Hepatic stellate cell (primary cell): ENCODE measurements at places on chromosomes 5 and 9.
A peak's percentile ranks its signal among the peaks of the same experiment; 100 is the strongest.

- DNase-seq, result no peak
These were observed 30.9 kb upstream of the LPAR1 start for GRCh38 chr9:111069183-111069582.

- no peak for DNase-seq
These were observed 14.3 kb downstream of the DIPK1B start for GRCh38 chr9:136726631-136727191.

DNA sequence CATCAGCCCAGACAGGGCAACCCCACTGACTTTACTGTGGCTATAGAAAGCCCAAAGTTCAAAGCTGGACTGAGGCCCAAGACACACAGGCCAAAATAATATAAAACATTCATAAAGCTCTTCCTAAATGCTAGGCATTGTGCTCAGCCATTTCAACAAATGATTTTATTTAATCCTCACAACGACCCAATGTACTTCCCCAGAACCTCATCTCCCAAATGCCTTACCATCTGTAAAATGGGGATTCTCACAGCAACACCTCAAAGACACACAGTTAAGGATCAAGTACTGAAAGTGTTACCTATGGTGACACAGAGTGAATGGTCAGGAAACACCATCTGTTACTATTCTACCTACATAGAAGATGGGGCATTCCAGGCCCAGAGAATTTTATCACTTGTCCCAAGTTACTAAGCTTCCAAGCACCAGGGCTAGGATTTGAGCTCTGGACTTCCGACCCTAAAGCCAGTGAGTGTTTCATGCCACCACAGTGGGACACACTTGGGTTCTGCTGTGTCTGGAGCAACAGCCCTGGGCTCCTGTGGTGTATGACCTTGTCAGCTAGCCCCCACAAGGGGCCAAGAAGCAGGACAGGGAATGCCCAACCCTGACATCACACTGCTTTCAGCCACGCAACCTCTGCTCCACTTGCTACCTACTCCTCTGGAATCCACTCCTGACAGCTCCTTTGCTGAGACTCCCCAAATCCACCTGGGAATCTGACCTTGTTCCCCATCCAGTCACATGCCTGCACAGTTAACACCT lies 15.1 kb downstream of the SHB start:
- DNase-seq, result no peak

DNA sequence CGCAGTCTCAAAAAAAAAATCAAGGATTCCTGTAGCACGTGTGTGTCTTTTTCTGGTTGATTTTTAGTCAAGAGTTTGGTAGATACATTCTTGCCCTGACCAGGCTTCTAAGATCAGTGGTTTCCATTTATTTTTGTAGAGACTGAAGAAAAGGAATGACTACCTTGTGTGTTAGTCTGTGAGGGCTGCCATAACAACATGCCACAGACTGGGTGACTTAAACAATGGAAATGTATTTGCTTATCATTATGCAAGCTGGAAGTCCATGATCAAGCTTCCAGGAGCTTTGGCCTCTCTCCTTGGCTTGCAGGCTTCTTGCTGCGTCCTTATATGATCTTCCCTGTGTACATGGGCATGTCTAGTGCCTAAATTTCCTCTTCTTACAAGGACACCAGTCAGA lies 127.0 kb downstream of the CCDC192 start:
- no peak for DNase-seq

DNA sequence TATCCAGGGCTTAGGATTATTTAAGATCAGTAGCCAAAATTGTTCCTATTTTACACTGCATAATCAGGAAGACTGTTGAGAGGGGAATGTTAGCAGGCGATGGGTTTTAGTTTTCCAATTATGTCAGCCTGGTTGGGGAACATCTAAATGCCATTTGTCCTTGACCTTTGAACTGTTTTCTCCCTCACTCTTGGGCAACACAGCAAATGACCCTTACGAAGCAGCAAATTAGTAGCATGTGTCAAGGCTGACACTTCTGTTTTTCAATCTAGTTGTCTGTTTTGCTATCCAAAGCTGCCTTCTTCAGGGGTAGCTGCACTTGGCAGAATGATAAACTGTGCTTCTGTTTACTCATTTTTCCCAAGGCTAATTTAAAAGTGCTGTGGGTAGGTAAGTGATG lies 78.0 kb upstream of the AGXT2 start:
- DNase-seq, result no peak

- DNase-seq, result no peak
These were observed 8.3 kb downstream of the C1QTNF3 start for GRCh38 chr5:34034534-34035327.

DNA sequence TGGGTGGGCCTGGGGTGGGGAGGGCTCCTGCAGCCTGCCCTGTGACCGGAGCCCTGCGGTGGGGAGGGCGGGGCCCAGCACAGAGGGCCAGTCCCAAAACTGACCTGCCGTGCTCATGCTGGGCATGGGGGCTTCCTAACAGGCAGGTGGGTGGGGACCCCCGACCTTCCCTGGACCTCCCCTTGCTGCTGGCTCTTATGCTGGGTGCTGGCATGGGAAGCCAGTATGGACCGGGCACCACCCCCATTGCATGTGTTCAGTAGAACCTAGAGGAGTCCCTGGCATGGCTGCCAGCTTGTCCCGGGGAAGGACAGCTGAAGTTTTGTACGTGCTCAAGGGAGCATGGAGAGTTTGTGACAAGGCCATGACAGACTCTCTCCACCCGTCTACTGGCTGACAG lies 37.1 kb downstream of the WNK2 start:
- no peak for DNase-seq

DNA sequence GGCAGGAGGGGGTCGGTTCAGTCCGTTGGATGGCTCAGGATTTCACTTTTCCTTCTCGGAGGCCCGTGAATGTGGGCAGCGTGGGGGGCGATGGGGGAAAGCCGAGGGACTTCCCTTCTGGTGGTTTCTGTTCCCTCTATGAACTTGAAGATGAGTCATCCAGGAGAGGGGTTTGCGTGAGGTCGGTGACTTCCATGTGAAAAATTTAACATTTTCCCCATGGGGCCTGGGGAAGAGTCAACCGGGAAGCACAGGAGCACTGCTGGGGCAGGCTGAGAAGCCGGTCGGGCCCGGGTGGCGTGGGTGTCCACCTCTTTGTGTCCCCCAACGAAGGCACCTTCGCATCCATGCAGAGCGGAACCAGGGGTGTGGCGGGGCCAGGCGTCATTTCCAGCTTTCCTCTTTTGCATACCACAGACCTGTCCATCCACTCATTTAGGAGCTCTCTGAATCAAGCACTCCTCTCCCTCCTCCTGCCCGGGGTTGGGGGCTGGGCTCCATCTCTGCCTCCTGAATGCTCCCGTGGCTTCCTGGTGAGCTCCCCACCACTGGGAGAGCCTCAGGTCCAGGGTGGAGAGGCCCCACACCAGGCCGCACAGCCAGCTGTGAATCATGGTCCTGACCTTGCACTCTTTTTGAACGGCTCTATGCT lies 68.4 kb downstream of the ANKRD33B start:
- DNase-seq, result peak; percentile 33

DNA sequence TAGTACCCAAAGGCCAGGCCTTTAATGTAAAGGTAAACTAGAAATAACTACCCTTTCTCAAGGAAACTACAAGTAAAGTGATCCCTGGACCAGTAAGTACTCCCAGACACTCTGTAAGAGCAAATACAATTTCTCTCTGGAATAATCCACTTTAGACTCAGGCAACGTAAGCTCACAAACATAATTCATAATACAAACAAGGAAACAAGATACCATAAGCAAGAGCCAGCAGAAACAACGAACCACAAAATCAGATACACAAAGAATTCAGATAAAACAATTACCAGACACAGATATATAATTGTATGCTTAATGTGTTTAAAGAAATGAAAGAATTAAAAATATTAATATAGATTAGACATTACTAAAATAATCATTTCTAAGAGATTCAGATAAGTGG lies 12.1 kb downstream of the ERAP1 start:
- DNase-seq, result no peak

DNA sequence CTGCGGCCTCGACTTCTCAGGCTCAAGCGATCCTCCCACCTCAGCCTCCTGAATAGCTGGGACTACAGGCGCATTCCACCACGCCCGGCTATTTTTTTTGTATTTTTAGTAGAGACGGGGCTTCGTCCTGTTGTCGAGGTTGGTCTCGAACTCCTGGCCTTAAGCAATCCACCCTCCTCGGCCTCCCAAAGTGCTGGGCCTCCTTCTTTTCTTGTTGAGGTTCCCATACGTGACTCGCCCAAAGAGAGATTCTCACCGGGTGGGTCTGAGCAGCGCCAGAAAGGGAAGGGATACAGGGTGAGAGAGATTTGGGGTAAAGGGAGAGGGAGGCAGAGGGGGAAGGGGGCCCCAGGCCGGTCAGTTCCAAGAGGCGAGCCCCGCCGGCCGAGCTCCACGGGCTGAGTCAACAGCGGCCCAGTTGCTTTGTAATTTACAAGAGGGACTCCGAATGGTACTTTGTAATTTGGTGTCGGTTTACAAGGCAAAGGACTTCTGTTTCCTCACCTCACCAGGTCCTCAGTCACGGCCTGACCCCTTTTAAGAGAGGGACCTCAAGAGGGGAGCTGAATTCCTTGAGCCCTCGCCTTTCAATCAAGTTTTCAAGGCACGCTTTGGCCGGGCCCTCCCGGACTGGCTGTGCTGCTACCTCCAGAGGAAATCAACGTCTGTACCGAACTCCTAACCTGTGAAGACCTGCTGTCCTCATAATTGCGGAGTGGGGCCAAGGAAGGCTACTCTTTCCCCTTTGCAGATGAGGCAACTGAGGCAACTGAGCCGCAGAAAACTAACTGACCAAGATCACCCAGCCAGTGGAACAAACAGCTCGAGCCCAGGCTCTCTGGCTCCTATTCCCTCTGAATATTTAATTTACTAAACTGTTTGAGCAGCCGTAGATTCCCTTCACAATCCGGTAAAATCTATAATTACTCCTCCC lies 3.3 kb upstream of the DMRT2 start:
- DNase-seq, result no peak

- DNase-seq, result no peak
These were observed 124.8 kb upstream of the LARP1 start for GRCh38 chr5:154630410-154630809.

- DNase-seq, result peak; percentile 2
These were observed 286.0 kb upstream of the TUSC1 start for GRCh38 chr9:25964239-25964638.

DNA sequence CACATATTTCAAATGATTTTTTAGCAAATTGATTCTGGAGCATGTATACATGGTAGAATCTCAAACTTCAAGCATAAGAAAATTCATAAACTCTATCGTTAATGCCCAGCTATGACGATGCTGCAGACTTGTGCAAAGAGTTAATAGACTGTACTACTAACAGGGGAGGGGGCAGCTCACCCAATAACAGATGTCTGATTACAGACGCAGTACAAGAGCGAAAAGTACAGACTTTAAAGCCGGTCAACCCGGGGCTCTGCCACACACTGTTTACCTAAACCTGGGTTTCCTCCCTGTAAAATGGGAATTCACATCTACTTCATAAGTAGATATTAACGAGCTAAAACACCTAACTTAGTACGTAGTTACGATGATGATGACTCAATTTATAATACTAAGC lies 651 bp downstream of the TRIM23 start:
- DNase-seq, result no peak

- no peak for DNase-seq
These were observed 59.1 kb downstream of the PJA2 start for GRCh38 chr5:109350537-109351270.

- no peak for DNase-seq
These were observed 704.9 kb upstream of the NUDT12 start for GRCh38 chr5:104267320-104268015.

DNA sequence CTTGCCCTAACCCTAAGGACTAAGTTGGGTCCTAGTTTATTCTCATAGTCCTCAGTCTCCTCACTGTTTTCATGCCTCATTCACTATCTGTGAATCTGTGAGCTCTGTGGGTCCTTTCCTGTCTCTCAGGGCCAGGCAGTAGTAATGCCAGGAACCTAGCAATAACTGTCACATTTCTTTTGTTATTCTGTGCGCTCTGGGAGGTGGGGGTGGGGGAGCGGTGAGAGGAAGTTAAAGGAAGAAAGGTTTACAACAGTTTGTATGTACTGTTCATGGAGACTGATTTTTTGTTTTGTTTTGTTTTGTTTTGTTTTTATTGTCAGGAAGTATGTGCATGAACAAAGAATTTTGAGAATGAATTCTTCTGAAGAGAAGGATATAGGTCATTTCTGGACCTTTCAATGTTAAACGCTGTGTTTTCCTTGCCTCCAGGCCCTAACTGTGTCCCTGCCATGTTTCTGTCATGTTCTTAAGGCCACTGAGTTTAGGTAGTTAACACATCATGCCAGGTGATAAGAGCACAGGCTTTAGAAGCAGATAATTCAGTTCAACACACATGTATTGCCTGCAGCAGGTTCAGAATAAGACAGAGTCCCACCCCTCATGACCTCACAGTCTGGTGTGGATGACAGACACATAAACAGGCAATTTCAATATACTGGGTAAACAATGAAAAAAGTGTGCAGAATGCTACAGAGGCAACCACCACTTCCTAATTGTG lies 13.3 kb upstream of the FEM1C start:
- DNase-seq, result no peak

- DNase-seq, result no peak
These were observed 121.0 kb downstream of the JAKMIP2 start for GRCh38 chr5:147661541-147661940.

DNA sequence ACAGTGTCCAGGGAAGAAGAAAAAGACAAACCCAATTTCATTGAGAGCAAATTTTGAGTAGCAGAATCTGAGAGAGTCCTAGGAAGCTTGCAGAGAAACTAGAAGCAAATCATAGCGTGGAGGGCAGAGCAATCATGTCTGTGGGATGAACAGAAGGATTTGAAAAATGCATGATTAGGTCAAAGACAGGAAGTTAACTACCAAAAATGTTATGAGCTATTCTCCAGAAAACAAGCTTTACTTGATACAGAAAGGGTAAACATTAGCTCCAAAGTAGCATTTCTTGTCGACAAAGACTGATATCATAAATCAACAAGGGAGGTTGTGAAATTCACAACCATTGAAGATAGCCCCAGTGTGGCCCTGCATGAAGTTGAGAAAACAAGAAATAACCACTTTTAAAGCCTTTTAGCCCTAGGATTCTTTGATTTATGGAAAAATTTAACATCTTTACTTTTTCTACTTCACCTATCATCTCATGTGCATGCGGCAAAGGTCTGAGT lies 97.7 kb upstream of the MEGF10 start:
- DNase-seq, result no peak

DNA sequence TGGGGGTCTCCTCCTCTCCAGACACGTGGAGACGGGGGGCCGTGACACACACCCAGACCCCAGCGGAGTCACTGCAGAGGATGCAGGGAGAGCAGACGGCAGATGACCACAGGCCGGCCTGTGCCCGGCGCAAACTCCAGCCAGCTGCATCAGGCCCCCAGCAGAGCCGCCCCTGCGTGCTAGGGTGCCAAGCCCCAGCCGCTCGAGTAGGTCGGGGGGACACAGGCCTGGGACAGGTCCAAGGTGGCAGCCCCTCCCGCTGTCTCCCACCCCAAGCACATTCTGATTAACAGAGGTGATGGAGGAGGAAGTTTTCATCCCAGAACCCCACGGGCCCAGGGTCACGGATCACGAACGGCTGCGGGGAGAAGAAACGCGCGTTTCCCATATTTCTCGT lies 14.4 kb downstream of the NACC2 start:
- no peak for DNase-seq

GRCh38 chr5:59893429-59894227 lies at the start of gene PDE4D:
Gene PDE4D, minus strand, starts transcription at chr5:59893726.
- peak; percentile 29 for DNase-seq

- no peak for DNase-seq
These were observed 238.0 kb downstream of the HSPA4 start for GRCh38 chr5:133289686-133290367.
